ENCODE measurements at places on chromosomes 2 and 18.

DNA sequence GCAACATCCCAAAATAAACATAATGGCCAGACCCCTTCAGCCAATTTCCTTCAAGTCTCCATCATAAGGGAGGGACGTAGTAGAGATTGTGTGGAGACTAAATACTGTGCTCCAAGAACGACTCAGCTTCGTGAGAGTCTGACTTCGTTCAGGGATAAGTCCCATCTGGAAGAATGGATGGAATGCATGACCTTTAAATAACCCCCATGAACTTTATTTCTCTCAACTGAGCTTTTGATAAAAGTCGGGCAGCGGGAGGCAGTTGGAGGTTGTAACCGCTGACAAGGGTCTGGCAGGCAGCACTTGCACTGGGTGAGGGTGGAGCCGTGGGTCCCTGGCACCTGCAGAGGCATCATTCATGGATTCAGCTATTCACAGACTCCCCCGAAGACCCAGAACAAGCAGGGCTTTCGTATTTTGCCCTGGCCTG is 115.9 kb downstream of the ZFP36L2 start:
- DNase-seq = no peak

GRCh38 chr2:41321351-41321750 is 726.5 kb upstream of the PKDCC start:
- no peak for DNase-seq

GRCh38 chr2:207121784-207122183 is 44.0 kb downstream of the KLF7 start:
- no peak for DNase-seq

GRCh38 chr2:214410918-214411554 is at the start of gene VWC2L:
VWC2L (plus strand) TSS chr2:214411054; CDS start chr2:214414194, 3,140 bp downstream.
- DNase-seq = peak; percentile 3

- no peak for DNase-seq
Measured at GRCh38 chr2:100539221-100539620, 23.6 kb upstream of the PDCL3 start.

- no peak for DNase-seq
Measured at GRCh38 chr2:86241611-86242010, 42.4 kb downstream of the MRPL35 start.

DNA sequence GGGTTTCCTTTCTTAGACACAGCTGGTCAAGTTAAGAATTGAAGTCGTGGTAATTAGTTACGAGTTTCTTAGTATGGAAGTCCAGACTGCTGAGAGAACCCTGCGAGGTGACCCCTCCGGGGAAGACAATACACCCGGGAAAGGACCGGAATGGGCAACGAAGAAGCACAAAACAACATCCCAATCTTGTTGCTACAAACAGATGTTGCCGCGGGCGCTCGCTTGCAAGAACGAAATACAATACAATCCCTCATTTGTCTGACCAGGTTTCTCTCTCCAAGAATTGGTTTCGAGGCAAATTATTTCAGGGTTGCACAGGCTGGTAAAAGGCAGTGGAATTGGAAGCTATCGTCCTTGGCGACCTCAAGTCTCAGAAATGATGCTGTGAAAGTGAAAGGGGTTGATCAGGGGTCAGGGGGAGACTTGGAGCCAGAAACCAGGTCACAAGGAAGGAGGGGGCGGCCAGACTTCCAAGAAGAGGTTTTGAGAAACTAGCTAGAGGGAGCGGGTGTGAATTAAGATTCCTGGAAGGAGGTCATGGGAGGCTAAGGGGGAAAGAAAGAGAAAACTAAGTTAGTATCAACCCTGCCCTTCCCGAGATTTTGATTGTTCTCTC is 401.9 kb downstream of the HRH4 start:
- no peak for DNase-seq

- DNase-seq = no peak
Measured at GRCh38 chr2:200747668-200748618, 63.8 kb upstream of the BZW1 start.

- DNase-seq = no peak
Measured at GRCh38 chr2:207891086-207891844, 121.6 kb upstream of the FZD5 start.

GRCh38 chr2:220224691-220225543 is 597.5 kb downstream of the SLC4A3 start:
- no peak for DNase-seq

- DNase-seq = no peak
Measured at GRCh38 chr2:183011743-183012142, 26.5 kb downstream of the NCKAP1 start.
